NCI-H1105 (cell line): ENCODE measurements at places on chromosomes 11 and 22.

DNA sequence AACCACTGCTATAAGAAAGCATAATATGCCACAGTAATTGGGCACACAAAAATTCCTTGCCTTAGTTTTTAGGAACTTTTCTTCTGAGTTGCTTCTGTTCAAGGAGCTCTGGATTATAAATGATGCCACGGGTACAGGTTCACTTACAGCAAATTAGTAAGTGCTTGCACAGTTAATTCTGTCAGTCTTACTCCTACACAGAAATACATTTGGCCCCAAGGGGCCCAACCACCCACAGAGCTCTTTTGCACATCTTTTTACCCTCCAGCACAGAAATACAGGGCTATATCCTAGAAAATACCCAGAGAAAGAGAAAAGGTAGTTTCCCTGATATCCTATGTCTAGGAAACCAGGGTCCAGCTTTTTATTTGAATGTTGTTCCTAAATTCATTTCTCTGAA, 86.6 kb upstream of the CHRM4 start:
- DNase-seq: no peak

DNA sequence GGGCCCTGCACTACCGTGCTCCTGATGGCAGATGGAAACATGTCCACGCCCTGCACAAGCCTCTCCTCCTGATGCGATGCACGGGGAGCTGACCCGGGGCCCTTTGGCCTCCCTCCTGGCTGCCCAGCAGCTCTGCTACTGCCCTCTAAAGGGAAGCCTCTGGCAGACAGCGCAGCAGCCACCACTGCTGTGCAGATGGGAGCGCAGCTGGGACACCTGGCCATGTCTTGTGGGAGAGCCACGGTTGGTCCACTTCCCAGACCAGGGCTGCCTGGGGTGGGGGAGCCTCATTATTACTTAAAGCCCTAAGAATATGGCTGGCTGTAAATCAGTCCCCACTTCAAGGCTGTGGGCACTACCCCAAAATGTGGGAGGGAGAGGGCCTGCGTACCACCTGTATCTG, 38.3 kb downstream of the TBX1 start:
- DNase-seq: no peak

DNA sequence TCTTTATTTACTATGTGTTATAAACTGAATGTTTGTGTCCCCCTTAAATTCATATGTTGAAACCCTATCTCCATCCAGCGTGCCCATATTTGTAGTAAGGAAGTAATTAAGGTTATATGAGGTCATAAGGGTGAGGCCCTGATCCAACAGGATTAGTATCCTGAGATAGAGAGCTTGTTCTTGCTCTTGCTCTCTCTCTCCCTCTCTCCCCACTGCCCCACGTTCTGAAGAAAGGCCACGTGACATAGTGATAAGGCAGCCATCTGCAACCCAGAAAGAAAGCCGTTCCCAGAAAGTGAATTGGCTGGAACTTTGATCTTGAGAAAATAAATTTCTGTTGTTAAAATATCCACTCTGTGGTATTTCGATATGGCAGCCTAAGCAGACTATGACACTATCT, 212.5 kb downstream of the SWAP70 start:
- no peak for DNase-seq

GRCh38 chr11:11117730-11118129, 235.3 kb downstream of the CSNK2A3 start:
- no peak for DNase-seq

- no peak for DNase-seq
Measured at GRCh38 chr22:36797911-36798673, 18.7 kb downstream of the PVALB start.

DNA sequence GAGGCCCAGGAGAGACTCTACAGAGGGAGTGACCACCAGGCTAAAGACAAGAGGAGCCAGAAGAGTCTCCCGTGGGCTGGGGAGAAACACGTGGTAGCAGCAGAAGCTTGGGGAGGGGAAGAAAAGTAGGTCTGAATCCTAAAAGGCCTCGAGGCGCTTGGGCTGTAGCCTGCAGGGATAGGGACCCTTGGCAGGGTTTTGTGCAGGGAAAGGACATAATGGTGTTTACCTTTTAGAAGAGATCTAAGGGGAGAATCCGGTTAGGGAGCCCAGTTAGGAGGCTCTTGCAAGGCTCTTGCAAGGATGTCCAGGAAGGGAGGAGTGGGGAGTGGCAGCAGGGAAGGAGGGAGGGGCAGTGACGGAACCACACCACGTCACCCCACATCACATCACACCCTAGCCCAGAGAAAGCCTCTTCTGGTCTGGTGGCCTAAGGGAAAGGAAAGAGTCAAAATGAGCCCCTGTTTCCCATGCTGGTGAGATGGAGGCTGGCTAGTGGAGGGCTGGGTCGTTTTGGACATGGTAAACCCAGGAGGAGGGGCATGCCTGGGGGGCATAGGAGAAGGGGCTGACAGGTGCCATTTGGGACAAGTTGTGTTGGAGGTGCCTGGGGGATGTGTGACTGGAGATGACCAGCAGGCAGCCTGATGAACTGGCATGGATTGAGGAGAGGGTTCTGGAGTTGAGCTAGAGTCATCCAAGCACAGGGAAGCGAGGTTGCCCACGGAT, 6.2 kb upstream of the FAM83F start:
- DNase-seq: no peak

GRCh38 chr22:19082101-19082500, 40.1 kb downstream of the DGCR2 start:
- DNase-seq: no peak

DNA sequence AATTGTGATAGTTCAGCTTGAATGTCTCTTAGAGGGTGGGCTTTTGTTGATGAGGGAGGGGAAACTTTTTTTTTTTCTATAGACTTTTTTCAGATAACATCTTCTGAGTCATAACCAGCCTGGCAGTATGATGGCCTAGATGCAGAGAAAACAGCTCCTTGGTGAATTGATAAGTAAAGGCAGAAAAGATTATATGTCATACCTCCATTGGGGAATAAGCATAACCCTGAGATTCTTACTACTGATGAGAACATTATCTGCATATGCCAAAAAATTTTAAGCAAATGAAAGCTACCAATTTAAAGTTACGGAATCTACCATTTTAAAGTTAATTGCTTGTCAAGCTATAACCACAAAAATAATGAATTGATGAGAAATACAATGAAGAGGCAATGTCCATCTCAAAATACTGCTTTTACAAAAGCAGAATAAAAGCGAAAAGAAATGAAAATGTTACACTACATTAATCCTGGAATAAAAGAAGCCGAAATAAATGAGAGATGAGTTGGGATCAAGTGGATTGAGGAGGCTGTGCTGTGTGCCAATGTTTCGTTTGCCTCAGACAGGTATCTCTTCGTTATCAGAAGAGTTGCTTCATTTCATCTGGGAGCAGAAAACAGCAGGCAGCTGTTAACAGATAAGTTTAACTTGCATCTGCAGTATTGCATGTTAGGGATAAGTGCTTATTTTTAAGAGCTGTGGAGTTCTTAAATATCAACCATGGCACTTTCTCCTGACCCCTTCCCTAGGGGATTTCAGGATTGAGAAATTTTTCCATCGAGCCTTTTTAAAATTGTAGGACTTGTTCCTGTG, 3.9 kb downstream of the MALAT1 start:
- no peak for DNase-seq

DNA sequence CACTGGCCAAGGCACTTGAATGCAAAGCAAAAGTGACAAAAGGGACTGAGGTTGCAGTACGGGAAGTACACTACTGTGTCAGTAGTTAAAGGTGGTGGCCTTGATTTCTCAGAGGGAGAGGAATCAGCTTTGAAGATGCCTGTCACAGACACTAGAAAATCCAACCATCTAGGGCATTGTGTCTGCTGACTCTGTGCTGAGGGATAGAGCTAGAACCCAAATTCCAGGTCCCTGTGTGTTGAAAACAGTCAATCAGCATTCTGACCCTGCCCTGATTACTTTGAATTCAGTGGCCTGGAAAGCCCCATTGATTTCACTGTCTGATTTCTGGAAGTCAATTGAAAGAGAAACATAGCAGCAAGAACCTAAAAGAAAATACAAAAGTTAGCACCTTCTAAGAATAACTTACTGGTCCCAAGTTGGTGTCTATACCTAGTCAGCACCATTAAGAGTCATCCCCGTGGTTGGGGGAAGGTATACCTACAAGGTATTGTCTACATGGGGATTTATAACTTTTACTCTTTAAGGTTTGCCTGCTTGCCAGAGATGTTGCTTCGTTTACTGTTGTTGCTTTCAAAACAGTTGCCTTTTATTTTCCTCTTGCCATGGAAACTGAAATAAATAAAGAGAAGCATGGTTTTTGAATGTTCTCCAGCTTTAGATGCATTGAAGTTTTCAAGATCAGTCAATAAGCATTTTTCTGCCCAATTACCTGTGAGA, 97.3 kb downstream of the PDHX start:
- no peak for DNase-seq

DNA sequence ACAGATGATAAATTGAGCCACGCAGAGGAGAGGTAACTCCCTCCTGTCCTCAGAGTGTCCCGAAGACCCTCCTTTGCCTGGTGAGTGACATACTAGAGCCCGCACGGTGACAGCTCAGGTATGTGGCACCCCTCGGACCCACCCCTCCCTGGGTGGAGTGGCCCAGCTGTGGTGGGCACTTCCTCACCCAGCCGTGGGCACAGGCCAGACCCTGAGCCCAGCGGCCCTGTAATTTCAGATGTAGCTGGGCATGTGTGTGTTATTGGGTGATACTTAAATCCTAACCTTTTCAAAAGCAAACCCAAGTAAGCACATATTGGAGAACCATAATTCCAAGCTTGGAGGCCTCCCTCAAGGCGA, 93.2 kb downstream of the WNT7B start:
- no peak for DNase-seq

DNA sequence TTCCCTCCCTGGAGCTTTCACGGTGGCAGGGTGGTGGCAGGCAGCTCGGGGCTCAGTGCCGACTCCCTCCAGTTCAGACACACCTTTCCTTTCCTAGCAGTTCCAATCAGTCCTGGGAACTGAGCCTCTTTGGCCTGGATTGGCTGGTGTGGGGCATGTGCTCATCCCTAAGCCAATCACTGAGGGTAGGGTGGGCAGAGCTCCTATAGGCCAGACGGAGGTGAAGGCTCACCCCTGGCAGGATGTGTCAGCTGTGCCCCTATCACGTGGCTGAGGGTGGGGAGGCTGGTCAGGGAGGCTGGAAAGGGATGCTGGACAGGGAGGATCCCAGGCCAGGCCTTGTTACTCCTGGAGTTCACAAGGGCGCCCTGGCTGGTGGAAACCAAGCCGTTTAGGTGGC, 40.2 kb downstream of the CACNA1I start:
- no peak for DNase-seq

DNA sequence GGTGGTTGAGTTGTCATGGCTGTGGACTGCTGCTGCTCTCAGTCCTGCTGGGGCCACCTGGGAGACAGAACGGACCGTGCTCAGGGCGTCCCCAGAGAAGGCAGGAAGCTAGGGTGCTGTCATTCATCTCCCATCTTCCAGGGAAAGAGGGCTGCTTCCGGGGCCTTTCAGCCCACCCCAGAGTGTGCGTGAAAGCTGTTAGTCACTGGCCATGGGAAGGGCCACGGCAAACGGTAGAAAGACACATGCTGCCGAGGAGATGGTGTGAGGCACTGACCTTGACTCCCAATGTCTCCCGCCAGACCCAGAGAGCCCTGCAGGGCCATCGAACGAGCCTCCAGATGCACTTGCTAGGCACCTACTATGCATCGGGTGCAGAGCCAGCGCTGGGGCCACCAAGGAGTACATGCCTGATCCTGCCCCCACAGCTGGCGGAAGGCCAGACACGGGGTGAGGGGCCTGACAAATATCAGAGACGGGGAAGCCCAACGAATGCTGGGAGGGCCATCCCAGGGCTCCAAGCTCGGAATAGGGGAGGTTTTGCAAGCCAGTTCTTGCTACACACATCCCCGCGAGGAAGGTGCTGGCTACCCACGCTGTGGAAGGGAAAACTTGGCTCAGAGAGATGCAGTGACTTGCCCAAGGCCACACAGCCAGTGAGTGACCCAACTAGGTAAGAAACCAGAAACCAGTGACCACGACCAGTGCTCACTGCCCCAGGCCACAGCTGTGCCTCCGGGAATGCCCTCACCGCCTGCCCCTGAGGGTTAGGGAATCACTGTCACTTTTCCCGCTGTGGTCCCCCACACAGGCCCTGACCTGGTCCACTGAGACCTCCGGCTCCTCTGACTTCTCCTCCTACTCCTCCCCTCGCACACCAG, 10.1 kb downstream of the RAC2 start:
- peak; percentile 6 for DNase-seq

DNA sequence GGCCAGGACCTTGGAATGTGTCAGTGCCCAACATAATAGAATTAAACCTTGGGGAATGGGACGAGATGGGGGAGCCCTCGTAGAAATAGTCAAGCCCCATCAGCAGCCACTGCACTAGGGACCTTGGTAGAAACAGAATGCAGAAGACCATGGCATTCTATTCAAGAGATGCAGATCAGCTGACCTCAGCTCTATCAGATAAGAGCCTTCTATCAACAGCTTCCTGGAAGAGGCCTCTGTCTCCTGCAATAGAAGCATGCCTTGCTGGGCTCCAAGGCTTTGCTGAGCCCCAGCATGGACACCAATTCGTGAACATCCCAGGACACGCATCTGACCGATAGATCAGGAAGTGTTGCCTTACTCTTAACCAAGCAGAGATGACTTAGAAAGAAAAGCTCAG, 27.5 kb upstream of the FLI1 start:
- no peak for DNase-seq

DNA sequence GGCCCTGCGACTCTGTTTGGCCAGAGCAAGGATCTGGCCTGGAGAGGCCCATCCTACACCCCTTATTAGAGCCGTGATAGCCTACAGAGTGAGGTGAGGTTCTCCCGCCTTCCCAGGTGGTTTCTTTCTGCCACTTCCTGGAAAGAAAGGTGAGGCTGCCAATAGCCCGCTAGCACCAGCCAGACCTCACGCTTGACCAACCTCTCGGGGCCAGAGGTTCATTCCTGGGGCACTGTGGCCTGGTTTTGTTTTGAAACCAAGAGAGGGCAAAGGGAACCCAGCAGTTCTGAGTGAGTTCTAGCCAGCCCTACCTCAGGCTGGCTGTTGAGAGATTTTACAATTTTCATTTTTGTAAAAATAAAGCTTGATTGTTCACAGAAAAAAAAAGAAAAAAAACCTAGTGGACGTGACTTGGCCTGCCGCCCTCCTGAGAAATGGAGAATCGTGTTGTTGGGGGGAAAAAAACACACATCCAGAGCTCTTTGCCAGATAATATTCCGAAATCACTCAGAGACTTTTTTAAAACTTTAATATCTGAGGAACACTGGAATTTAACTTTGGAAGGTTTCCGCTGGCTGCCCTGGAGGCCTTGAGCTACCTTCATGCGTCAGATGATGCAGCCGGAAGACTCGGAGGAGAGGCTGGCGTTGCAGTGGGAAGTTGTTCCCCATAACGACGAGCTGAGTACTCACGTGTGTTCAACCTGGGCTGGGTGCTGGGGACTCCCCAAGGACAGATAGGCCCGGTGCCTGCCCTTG, 84.5 kb downstream of the BCR start:
- no peak for DNase-seq

GRCh38 chr11:71481101-71481960, 28.3 kb downstream of the NADSYN1 start:
- DNase-seq: no peak

GRCh38 chr11:108216988-108217387, 5.5 kb downstream of the NPAT start:
- no peak for DNase-seq

GRCh38 chr11:123308077-123308476, 113.0 kb upstream of the CLMP start:
- peak; percentile 98 for DNase-seq
